ELR (cell line): ENCODE measurements at places on chromosomes 3 and 15.

- no peak for DNase-seq
Observed at GRCh38 chr3:188351648-188352047, 197.7 kb downstream of the LPP start.

- DNase-seq = no peak
Observed at GRCh38 chr3:132723024-132723950, 1.1 kb upstream of the NPHP3 start.

- DNase-seq = peak; percentile 21
Observed at GRCh38 chr3:196813903-196814302, 53.8 kb upstream of the SENP5 start.

DNA sequence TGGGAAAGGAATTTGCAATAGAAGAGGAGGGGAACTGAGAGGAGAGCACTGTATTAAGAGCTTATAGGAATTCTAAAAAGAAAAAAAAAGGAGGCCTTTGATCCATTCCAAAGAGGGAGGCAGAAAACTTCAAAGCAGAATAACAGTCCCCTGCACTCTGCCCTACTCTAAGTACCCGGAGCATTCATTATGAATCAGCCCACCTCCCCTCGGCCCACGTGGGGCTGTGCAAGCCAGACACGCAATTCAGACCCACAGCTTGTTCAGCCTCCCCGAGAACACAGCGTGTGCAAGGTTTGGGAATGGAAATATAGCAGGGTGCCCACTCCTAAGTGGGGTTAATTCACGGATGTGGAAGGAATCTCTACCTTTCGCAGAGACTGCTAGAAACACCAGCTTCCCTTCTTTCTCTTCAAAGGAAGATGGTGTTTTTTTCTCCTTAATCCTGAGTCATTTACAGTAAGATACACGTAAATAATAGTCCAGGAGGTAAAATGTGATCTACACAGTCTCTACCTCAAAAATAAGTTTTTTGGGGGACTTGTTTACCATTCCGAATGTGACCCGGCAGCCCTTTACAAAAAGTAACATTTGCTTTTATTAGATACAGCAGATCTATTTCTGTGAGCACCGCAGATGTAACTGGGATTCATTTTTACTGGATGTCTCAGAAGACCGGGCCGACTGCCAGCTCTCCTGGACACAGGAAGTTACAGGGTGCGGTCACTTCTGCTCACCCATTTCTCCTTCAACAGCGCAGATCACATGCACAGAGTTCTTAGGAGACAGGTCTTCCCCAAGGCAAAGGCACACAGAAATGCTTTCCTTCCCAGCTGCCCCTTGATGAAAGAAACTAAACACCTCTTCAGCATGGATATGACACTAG, 768.5 kb upstream of the CFAP20DC start:
- DNase-seq = peak; percentile 91

DNA sequence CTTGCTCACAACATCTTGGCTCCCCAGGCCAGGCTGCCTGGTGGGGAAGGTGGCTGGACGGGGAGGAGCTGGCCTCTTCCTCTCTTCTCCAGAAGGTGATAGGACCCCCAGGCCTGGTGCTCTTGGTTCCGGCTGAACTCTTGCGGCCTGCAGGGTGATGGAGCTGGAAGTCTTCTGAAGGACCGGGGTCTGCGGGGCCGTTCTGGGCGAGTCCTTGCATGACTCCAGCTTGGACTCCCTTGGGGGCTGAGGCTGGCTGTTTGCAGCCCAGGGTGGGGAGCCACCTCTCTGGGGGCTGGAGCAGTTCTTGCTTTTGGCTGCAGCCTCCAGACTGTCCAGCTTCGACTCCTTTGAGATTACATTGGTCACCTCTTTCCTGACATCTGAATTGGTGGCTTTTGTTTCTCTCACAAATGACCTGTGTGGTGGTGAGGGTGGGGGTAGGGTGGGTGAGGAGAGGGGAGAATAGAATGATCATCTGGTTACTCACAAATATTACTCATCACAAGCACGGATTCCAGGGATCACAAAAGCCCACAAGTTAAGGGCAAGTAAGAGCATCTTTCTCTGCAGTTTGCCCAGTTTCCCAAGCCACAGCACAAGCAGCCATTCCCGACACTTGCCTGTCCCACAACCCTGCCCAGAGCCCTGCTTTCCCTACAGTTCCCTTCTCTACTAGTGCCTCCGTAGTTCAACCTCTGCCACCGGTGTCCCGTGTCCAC, 149.1 kb upstream of the HACD2 start:
- DNase-seq = peak; percentile 97

DNA sequence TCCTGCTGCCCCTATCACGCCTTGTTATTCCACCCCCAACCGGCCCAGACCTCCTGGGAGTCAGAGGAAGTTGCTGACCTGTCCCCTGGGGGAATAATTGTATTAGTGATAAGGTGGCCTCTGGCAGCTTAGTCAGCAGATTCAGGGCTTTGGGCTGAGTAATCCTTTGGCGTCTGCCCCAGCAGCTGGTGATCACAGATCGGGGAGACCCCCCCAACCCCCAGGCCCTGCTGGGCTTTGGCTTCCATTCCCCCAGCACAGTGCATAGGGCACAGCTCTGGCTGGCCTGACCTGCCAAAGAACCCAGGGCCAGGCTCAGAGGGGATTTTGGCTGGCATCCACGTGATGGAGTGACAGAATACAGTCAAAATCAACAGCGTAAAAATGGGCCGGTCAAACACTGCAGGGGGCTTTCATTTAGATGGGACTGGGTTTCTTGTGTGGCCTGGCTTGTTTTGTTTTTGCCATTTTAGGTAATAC, 3.9 kb upstream of the NR2E3 start:
- peak; percentile 63 for DNase-seq

- no peak for DNase-seq
Observed at GRCh38 chr3:46301122-46301835, 52.6 kb upstream of the CCR2 start.

DNA sequence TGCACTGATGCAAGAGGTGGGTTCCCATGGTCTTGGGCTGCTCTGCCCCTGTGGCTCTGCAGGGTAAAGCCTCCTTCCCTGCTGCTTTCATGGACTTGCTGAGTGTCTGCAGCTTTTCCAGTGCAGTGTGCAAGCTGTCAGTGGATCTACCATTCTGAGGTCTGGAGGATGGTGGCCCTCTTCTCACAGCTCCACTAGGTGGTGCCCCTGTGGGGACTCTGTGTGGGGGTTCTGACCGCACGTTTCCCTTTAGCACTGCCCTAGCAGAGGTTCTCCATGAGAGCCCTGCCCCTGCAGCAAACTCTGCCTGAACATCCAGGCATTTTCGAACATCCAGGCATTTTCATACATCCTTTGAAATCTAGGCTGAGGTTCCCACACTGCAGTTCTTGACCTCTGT, 329.8 kb upstream of the NAALADL2 start:
- no peak for DNase-seq

DNA sequence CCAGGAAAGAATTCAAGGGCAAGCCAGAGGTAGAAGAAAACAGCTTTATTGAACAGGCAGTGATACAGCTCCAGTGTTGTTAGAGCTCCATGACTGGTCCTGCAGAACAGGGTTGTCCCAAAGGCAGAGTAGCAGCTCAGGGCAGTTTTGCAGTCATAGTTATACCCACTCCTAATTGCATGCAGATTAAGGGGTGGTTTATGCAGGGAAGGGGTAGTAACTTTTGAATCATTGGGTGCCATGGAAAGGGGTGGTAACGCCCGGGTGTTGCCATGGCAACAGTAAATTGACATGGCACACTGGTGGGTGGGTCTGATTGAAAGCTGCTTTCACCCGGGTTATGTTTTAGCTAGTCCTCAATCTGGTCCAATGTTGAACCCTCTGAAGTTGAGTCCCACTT, 9.7 kb upstream of the RAB6B start:
- DNase-seq = no peak

DNA sequence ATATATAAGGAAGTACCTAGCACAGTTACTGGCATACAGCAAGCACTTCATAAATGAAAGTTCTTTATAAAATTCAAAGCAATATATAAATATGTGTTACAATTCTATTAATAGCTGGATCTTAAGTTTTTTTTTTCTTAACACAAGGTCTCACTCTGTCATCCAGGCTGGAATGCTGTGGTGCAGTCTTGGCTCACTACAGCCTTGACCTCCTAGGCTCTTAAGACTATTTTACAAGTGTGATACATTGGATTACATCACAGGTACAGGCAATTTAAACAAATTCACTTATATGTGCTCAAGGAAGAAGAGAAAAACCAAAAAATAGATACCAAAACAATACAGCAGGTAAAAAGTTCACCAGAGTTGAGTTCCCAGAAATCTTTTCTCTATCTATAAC, 60.6 kb downstream of the ZNF280D start:
- no peak for DNase-seq

DNA sequence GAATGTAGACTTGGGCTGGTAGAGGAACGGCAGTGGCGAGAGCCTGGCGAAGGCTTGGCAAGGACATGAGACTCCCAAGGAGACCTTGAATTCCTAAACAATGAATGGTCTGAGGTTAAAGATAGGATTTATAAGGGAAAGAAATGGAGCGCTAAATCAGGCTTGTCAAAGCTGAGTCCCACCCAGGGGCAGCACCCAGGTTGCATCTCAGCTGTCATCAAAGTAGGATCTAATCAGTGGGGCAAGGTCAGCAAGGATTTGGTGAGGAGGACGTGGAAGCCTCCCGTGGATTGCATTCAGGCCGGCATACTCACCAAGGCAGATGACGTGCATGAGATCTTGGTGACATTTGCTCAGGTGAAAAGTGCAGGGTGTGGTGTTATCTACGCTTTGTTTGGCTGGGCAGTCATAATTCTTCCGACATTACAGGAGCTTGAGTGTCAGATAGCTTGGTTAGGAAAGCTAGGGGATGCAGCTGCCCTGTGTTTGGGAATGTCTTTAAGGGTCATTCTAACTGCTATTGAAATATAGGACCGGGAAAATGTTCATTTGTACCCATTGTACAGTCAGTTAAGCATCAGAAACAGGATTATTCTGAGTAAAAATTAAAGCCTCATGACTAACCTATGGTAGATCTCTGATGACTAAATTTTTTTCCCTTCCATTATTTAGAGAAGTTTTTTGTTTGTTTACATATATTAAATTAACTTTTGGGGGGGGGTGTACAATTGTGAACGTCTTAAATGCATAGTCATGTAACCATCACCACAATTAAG, 99.4 kb upstream of the TSC22D2 start:
- DNase-seq = peak; percentile 25

GRCh38 chr15:89781891-89782618, 5.9 kb downstream of the MESP2 start:
- peak; percentile 81 for DNase-seq

GRCh38 chr3:175585898-175586297, 726.8 kb downstream of the NAALADL2 start:
- peak; percentile 82 for DNase-seq

DNA sequence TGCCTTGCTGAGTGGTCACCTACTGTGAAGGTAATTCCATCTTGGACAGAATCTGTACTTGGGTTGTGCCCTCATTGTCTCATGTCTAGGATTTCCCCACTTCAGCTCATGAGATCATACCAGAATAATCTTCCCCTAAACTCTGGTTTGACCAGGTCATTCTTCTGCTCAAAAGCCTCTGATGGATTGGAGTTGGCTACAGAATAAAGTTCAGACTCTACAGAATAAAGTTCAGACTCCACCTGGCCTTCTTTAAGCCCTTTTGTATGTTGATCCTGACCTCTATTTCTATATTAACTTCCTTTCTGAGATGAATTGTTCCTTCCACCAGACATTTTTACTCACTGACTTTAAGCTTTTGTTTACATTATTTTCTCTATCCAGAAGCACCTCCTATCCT, 6.4 kb upstream of the GLCE start:
- peak; percentile 32 for DNase-seq

- DNase-seq = no peak
Observed at GRCh38 chr3:34635352-34635850, 837.0 kb downstream of the PDCD6IP start.
